ENCODE measurements at places on chromosomes 5 and 9.

DNA sequence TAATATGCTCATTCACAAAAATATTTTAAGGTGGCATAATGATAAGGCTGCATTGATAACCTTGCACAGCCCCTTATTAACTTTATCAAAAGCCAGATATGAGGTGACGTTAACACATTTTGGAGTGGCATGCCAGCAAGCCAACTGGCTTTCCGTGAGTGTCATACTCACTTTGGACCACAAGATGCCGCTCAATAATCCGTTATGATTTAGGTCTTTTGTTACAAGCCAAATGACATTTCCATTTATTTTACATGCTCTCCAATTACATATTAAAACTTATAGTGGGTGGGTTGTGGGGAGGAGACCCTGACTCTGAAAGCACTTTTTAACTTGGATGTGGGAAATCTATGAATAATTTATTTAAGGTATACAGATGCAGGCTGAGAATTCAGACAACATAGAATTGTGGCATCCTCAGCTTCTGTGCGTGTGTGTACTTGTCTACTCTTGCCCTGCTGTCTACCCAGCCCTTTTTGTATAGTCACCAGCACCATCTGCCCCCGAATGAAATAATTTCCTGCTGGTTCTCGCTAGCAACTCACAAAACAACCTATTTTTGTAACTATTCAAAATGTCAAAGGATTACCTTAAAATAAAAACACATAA lies 305.1 kb downstream of the PSAT1 start:
- DNase-seq = no peak

GRCh38 chr9:110763568-110763967 lies 95.0 kb downstream of the MUSK start:
- no peak for DNase-seq

DNA sequence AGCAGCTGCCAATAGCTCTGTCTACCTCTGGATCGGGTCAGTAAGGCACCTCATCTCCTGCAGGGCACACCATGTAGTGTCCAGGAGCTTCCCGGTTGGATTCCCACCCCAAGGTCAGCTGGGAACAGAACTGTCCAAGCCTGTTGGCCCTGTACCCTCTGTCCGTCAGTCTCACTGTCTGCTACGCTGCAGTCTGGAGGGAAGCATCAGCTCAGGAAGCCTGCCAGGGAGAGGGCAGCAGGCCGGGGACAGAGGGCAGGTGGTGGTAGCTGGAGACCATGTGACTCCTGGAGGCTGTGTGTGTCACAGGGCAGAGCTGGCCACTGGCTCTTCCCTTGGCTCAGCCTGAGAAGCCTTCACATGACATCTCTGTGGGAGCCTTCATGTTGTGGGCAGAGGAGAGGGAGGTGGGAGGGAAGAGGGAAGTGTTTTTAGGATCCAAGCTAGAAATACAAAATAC lies 134.5 kb downstream of the SEC61B start:
- no peak for DNase-seq

GRCh38 chr5:134552301-134552700 lies 26.8 kb downstream of the JADE2 start:
- no peak for DNase-seq

GRCh38 chr5:81265101-81265500 lies 32.0 kb downstream of the CKMT2 start:
- DNase-seq = no peak

- DNase-seq = no peak
Measured at GRCh38 chr5:113379936-113380806, 54.6 kb downstream of the TSSK1B start.

- DNase-seq = no peak
Measured at GRCh38 chr5:136769900-136770684, 404.7 kb upstream of the TRPC7 start.

DNA sequence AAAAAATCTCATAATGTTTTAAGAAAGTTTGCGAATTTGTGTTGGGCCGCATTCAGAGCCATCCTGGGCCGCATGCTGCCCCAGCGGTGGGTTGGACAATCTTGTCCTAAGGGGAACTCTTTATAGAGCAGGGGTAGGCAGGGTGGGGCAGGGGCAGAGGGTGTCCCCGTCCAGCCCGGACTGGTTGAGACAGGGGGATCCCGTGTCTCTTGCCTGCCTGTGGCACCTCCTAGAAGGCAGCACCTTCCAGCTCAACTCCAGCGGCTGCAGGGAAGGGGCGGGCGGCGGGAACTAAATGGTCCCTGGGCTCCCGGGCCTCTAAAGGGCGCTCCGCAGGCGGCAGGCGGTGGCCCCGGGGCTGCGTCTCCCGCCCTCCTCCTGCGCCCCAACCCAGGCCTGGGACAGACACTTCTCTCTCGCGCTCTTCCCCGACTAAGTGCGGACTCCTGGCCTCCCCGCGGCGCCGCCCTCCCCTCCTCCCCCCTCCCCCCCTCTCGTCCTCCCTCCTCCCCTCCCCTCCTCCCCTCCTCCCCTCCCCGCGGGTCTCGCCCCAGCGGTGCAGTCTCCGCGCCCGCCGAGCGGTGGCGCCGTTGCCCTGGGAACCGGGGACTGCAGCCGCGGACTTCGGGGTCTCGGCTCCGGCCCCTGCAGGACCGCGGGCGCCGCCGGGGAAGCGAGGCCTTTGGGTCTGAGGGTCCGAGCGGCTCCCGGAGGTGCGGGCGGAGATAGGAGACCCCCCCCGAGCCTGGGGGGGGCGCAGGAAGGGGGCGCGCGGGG lies 132.6 kb downstream of the MRPL36 start:
- peak; percentile 37 for DNase-seq

- DNase-seq = no peak
Measured at GRCh38 chr9:72734631-72735030, 213.2 kb downstream of the TMC1 start.

DNA sequence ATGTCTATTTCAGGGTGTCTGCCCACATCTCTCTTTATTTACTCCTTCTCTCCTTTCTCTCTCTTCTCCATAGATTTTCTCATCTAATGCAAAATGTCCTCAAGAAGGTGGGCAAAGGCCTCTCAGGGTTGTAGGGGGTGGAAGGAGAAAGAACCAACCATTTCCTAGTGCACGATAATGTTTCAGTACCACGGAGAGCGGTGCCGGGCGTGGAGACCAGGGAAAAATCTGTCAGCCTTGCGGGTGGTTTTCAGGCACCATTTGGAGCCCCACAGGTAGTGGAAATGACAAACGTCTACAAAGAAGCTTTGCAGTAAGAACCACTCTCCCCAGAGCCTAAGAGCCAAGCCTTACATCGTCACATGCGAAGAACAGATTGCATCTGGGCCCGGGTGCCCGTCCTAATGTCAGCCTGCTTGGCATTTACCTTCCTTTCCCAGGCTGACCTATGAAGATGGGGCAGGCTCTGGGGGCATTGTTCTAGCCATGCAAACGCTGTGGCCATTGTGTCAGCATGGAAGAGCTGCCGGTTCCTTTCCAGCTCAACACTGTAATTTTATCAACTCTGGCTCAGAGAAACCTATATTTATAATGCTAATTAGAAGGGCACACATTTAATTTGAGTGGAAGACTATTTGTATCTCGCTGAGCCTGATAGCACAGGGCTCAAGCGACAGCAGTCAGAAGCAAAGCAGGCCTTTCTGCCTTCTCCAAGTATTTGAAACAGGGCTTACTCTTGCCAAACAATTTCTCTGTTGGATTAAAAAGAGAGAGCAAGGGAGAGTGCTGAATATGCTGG lies 430.1 kb upstream of the WWC1 start:
- no peak for DNase-seq

GRCh38 chr5:44646016-44646415 lies 162.7 kb upstream of the MRPS30 start:
- no peak for DNase-seq

DNA sequence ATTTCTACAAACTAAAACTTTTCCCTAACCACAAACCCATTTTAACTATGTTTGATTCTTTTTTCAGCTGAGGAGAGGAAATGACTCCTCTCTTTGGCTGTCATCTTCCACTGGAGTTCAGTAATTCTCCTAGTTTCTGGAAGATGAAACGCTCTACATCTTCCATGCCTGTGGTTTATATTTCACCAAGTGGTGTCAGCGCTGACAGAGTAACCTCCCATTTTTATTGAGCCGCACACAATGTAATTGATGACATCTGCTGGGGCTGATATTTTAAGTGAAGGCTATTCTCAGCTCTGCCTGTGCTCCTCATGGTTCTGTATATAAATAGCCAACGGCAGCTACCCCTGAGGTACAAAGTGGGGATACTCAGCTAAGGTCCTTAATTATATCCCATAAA lies 234.6 kb downstream of the SPOCK1 start:
- DNase-seq = no peak

GRCh38 chr9:108545436-108545835 lies 310.4 kb downstream of the ACTL7B start:
- DNase-seq = no peak

GRCh38 chr5:58993461-58993860 lies 410.6 kb downstream of the RAB3C start:
- no peak for DNase-seq

- DNase-seq = no peak
Measured at GRCh38 chr5:65255294-65255693, 226.4 kb downstream of the ADAMTS6 start.

DNA sequence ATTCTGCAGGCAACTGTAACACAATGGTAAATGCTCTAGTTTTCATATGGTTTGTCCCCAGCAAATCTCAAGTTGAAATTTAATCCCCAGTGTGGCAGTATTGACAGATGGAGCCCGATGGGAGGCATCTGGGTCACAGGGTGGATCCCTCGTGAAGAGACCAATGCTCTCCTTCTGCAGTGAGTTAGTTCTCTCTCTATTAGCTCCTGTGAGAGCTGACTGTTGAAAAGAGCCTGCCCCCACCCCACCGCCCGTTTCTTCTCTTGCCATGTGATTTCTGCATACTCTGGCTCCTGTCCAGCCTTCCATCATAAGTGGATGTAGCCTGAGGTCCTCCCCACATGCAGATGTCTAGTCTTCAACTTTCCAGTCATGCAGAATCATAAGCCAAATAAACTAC lies 27.0 kb downstream of the IARS1 start:
- DNase-seq = no peak

DNA sequence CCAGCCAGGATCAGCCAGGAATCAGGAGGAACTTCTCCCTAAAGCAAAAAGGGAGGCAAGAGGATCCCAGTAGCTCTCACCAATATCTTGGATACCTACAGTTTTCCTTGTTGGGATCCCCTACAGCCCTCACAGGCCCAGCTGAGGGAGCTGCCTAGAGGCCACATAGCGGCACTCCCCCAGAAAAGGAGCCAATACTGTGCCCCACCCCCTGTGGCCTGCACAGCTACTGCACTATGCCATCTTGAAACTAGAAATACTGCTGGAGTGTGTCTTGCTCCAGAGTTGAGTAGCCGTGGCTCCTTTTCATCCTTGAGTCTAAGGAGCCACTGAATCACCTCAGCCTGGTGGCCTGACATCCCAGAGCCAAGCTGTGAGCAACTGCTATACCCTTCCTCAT lies 22.3 kb upstream of the TRPM6 start:
- no peak for DNase-seq

GRCh38 chr9:93586290-93587057 lies 10.1 kb downstream of the PHF2 start:
- DNase-seq = no peak

DNA sequence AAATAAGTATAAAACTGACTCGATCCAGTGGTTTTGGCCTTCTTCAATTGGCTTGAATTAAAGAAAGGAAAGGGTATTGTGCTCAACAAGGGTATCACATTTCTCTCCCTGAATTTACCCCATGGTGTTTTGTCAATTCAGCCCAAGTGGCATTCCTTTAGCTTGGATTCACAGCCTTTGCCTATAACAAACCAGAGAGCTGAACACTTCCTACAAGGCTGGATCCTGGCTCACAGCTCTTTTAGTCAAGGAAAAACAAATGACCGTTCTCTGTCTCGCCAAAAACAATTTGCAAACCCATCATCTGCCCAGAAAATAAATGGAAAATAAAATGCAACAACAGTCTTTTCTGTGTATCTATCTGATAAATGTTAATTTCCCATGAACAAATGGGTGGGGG lies 5.7 kb downstream of the ZNF366 start:
- DNase-seq = no peak

DNA sequence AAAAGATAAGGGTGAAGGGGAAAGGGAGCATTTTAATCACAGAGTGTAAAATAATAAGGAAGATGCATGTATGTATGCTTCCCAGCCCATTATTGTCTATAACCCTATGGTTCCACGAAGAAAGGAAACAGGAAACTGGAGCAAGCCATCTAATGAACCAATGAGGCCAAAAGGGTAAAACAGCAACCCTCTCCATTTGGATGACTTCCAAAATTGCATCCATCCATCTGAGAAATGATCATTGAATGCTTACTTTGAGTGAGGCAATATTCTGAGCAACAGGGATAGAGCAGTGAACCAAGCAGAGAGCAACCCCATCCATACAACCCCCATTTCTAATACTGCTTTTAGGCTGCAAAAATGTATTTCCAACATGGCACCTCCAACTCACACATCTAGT lies 46.9 kb downstream of the ARL15 start:
- no peak for DNase-seq

GRCh38 chr5:132272311-132273210 lies 15.1 kb downstream of the PDLIM4 start:
- peak; percentile 45 for DNase-seq

GRCh38 chr5:157265714-157266285 lies at the start of gene CYFIP2:
TSS of gene CYFIP2 (plus strand) at chr5:157266123. CDS start at chr5:157285362, 19,239 bp downstream.
- peak; percentile 84 for DNase-seq

- DNase-seq = no peak
Measured at GRCh38 chr5:21684992-21685391, 1168.2 kb downstream of the CDH12 start.

GRCh38 chr5:140225396-140225795 lies 50.4 kb downstream of the CYSTM1 start:
- no peak for DNase-seq

- DNase-seq = no peak
Measured at GRCh38 chr5:111968459-111968858, 211.5 kb upstream of the NREP start.

DNA sequence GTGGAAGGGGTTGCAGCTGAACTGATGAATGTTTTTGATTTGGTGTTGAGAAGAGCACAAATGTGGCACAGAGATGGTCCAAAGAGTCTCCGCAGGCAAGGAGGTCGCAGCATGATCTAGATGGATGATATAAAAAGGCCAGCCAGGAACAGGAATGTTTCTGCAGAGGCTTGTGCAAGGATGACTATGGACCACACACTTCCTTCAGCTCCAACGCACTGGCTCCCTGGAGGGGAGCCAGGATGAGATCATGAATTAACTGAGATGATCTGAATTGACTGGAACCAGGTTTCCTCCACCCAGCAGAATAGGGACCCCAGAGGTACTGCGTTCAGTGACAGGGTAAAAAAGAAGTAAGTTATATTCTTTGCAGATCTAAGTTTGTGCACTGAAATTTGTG lies 89.0 kb downstream of the ARSB start:
- no peak for DNase-seq

- no peak for DNase-seq
Measured at GRCh38 chr5:141560151-141560550, 58.6 kb downstream of the DIAPH1 start.
